Central memory CD4-positive, alpha-beta T cell (primary cell): ENCODE measurements at places on chromosomes 7 and 10.

- DNase-seq: no peak
Measured at GRCh38 chr10:31341552-31341951, 22.5 kb downstream of the ZEB1 start.

- DNase-seq: no peak
Measured at GRCh38 chr10:79186486-79187120, 117.8 kb downstream of the ZMIZ1 start.

DNA sequence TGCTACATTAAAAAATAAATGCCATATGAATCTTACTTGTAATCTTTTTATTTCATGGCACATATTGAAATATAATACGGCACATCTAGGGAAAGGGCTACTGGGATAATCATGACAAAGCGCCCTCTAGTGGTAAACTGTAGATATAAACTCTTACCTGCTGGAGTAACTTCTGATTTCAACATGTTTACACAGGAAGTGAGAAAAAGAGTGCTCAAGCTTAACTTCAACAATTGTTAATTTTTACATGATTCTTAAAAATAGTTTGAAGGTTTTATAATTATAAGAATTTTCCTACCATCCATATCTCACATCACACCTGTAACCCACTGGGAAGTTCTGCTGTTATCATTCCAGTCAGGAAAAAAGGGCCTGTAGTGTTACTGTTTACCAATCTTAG lies 2.0 kb upstream of the HEPACAM2 start:
- DNase-seq: peak; percentile 68

DNA sequence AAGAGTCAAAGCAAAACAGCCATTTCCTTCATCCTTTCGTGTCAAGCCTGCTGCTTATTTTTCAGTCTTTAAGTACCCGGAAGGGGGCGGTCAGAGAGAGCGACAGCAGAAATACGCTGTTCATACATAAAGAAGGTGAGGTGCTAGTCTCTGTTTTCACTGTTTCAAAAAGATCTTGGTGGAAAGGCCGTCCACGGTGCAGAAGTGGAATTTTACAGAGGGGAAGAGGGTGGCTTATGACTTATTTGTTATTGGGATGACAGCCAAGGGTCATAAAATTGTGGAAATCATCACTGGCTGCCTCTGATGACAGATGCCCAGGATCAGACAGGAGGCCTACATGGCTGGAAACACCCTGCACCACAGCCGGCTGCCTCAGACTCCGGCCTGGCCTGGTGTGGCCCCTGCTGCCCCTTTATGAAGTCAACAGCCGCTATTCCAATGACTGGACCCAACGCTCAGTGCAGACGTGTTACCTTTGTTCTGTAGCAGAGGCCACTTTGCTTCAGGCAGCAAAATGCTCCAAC lies 57.0 kb downstream of the HIPK2 start:
- DNase-seq: no peak

GRCh38 chr10:71001470-71001869 lies 113.1 kb upstream of the PCBD1 start:
- DNase-seq: no peak

GRCh38 chr10:59125666-59126065 lies 50.8 kb upstream of the PHYHIPL start:
- DNase-seq: no peak

DNA sequence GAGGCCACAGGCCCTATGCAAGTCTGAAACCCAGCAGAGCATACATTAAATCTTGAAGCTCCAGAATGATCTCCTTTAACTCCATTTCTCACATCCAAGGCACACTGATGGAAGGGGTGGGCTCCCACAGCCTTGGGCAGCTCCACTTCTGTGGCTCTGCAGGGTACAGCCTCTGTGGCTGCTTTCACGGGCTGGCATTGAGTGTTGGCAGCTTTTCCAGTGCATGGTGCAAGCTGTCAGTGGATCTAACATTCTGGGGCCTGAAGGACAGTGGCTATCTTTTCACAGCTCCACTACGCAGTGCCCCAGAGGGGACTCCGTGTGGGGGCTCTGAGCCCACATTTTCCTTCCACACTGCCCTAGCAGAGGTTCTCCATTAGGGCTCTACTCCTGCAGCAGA lies 265.7 kb upstream of the MAGI2 start:
- no peak for DNase-seq

DNA sequence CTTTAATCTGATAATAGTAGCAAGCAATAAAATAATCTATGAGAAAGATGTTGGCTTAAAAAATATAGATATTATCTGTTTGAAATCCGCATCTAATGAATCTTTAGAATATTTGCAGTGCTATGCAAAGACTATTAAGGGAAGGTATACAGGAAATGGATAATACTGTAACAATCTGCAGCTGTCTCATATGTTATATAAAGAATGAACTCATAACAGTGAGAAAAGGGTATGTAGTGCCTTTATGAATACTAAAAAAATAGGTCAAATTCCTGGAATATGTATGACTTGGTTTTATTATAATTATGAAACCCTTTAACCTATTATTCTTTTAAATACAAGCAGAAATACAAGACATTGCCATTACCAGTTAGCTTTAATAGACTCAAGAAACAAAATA lies 105.1 kb upstream of the GPR22 start:
- no peak for DNase-seq

- DNase-seq: no peak
Measured at GRCh38 chr7:143924851-143925250, 10.2 kb upstream of the OR2F2 start.

DNA sequence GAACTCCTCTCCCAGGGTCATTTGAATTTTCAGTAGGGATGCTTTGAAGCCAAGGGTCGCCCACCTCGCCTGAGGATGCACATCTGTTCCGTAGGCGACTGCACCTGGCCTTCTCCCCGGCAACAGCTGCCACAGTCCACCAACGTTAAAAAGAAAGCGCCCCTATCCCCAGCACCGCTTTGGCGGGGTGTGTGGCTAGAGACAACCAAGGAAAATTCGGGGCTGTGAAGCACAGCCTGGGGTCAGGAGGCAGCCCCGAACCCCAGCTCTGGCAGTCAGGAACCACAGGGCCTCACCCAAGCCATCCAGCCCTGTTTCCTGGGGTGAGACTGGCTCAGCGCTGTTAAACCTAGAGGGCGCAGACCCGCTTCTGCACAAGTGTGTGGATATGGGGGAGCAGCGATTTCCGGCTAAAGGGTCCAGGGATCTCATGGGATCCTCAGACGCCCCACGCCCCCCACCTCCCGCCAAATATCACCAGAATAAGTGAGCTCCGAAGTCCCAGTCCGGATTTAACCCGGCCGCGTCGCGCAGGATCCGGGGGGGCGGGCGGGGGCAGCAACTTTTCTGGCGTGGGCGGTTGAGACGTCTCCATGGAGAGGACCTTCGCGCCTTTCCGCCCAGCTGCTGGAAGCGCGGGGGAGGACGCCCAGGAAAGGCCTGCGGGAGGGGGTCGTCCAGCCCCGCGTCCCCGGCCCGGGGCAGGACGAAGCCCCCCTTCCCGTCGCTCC lies 822 bp downstream of the ZC3HAV1L start:
- DNase-seq: no peak

- no peak for DNase-seq
Measured at GRCh38 chr10:79982362-79982800, 33.5 kb upstream of the SFTPD start.

- DNase-seq: no peak
Measured at GRCh38 chr7:64811767-64812166, 17.5 kb downstream of the ZNF138 start.

- DNase-seq: no peak
Measured at GRCh38 chr7:96686305-96686704, 23.3 kb downstream of the SEM1 start.

GRCh38 chr10:59179068-59179467 lies 2.6 kb downstream of the PHYHIPL start:
- no peak for DNase-seq
